ENCODE measurements at places on chromosomes 13 and 19. TPM values are rescaled to one million over a fixed set of nuclear protein-coding genes. Genes with fewer than 3 reads are reported as not detected.

GRCh38 chr19:35885225-35885738 is 15.1 kb downstream of the NFKBID start:
- H3K4me3 ChIP-seq: no peak overlapping the region
- H3K27ac ChIP-seq: no peak overlapping the region
- peaks cover 27% of the 10 kb centered on the region for H3K36me3 ChIP-seq
- no peak for DNase-seq
- peaks cover 2% of the 10 kb centered on the region for H3K4me1 ChIP-seq

DNA sequence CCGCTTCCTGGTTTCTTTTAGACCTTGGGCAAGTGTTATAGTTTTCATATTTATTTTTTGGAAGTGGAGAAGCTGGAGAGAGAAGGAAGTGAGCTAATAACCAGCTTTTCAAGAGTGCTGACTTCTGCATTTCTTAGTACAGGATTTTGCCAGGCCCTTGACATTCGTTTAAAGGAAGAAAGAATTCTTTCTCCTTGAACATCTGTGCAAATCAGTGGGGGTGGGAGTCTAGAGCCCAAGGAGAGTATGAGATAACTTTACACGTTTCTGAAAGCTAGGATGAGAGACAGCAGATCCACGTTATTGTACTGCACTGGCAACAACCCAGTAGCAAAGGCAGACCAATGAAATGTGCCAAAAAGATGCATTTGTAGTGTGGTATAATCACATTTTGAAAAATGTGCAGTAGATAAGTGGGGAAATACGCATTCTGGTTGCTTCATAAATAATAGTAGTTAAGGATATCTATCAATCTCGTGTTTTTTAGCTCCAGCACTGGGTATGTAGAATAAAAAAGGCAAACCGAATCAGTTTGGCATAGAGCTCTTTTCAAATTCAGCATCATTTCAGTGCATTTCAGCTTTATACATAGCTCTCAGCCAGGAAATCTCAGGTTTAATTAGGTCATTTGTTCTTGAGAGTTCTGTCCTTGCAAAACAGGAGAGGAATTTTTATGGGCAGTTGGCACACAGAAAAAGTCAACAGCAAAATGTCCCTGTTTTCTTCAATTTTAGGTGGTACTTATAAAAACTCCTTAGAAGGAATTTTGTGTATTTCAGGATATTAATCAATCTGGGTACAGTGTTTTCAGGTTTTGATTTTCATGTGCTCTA is 4.3 kb downstream of the RNF113B start:
- H3K27me3 ChIP-seq: peaks cover 24% of the 10 kb centered on the region
- DNase-seq: no peak
- H3K4me1 ChIP-seq: no peaks in the 10 kb centered on the region

NFIX gene
- total RNA-seq: 0.32 TPM

CATSPERD gene
- not detected for total RNA-seq

ZNF730 gene
- 0.45 TPM for total RNA-seq

ICAM4 gene
- total RNA-seq: 0.89 TPM

Data from activated CD8-positive, alpha-beta memory T cell treated with anti-CD3 and anti-CD28 coated beads, Interleukin-2, amount 10 ng/mL, durations not matched to agents 7 days and 5 days (primary cell).